ENCODE measurements at places on chromosomes 13 and 19. TPM values are rescaled to one million over a fixed set of nuclear protein-coding genes. Genes with fewer than 3 reads are reported as not detected.

DNA sequence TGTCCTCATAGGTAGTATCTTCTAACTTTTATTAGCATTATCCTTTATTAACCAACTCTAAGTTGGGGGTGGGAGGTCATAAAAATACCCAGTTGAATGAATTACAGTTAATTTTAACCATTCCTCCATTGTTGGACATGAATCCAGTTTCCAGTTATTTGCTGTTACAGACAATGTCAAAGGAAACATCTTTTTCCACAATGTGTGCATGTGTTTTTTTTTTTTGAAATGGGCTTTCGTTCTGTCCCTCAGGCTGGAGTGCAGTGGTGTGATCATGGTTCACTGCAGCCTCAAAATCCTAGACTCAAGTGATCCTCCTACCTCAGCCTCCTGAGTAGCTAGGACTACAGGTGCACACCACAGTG, 32.0 kb downstream of the KLF5 start:
- peaks cover 7% of the 10 kb centered on the region for H3K4me1 ChIP-seq
- no peak overlapping the region for H3K27ac ChIP-seq
- no peaks in the 10 kb centered on the region for H3K36me3 ChIP-seq
- DNase-seq: no peak

GRCh38 chr13:73335210-73335609, 276.4 kb downstream of the KLF5 start:
- DNase-seq: no peak
- no peak overlapping the region for H3K4me3 ChIP-seq
- no peaks in the 10 kb centered on the region for H3K36me3 ChIP-seq
- H3K27me3 ChIP-seq: no peaks in the 10 kb centered on the region

DNA sequence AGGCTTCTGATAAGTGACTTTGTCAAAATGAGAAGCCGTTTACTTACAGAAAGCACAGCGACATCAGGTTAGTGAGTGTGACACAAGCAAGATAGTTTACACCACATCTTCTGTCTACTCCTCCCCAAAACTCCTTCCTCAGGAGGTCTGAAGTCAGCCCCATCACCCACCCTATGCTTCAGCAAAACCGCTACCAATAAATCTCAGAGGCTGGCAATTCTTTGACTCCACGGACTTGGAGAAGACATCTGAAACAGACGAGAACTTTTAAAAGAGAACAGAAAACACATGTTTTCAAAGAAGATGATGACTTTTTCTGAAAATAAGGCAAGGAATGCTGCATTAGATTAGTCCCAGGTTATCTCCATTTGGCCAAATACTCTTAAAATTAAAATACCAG, 261.1 kb downstream of the TBC1D4 start:
- peaks cover 2% of the 10 kb centered on the region for H3K27me3 ChIP-seq
- H3K27ac ChIP-seq: no peak overlapping the region
- no peaks in the 10 kb centered on the region for H3K4me1 ChIP-seq
- no peak overlapping the region for H3K4me3 ChIP-seq
- no peaks in the 10 kb centered on the region for H3K36me3 ChIP-seq

Gene AXL
- total RNA-seq: 0.47 TPM

DNA sequence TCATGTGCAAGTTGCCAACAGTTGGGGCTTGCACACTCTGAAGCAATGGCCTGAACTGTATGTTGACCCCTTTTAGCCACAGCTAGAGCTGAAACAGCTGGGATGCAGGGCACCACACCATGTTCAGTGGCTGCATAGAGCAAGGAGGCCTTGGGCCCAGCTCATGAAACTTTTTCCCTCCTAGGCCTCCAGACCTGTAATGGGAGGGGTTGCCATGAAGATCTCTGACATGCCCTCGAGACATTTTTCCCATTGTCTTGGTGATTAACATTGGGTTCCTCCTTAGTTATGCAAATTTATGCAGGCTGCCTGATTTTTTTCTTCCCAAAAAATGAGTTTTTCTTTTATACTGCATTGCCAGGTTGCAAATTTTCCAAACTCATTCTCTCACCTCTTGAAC, 165.1 kb upstream of the PRR20A start:
- no peak for DNase-seq
- H3K4me3 ChIP-seq: no peak overlapping the region
- no peaks in the 10 kb centered on the region for H3K4me1 ChIP-seq
- H3K27me3 ChIP-seq: no peaks in the 10 kb centered on the region
- H3K27ac ChIP-seq: no peak overlapping the region
- no peaks in the 10 kb centered on the region for H3K36me3 ChIP-seq

- no peaks in the 10 kb centered on the region for H3K27me3 ChIP-seq
- no peaks in the 10 kb centered on the region for H3K36me3 ChIP-seq
- no peak overlapping the region for H3K4me3 ChIP-seq
- no peaks in the 10 kb centered on the region for H3K4me1 ChIP-seq
- no peak for DNase-seq
Observed at GRCh38 chr19:49946415-49946814, 14.6 kb downstream of the SIGLEC11 start.
